ENCODE measurements at places on chromosomes 2 and 18.
A peak's percentile ranks its signal among the peaks of the same experiment; 100 is the strongest.

DNA sequence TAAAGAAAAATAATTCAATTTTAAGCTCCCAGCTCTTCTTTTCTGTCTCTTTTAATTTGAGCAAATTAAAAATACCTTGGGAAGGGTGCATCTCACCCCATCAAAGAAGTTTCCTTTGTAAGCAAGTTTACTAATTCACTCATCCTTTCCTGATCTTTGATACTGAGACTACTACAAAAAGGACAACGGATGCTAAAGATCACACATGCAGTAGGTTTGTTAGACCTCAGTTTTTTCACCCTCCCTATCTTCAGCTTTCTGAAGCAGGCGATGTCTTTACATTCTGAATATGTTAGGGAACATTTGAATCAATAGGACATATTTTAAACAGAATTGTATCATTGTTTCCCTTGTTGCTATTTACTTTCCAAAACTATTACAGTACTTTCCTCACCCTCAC lies 6.0 kb upstream of the HNRNPLL start:
- no peak for DNase-seq

DNA sequence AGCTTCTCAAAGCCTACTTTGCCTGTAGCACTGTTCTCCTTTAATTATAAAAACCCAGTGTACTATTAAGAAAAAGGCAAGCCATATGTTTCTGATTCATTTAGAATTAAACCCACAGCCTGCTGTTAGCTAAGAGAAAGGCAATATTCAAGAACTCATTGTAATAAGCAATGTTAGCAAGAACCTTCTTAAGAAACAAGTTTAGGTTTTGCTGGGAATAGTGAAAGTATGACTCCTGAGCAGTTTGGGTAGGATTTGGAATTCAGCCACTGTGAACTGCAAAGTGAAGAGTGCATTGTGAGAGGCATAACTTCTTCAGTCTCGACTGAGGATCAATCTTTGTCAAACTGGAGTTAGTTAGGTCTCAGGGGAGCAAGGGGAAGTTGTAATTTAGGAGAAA lies 206.5 kb upstream of the NT5C1B start:
- DNase-seq: no peak

DNA sequence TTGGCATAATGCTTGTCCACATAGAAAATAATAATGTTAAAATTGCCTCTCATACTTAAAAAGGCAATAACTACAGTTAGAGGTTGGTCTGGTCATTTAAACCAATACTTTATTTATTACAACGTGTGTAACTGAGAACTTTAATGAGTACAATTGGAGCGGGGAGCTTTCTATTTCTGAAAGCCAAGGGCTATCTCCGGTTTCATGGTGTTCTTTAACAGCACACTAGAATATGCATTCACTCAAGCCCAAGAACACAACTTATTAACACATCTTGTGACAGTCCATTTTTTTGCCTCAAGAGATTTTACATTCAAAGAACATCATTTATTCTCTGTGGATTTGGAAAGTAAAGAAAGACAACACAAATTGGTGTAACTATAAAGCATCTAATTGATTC lies 131.8 kb downstream of the KCNH7 start:
- DNase-seq: no peak

GRCh38 chr2:207792244-207792785 lies 22.6 kb upstream of the FZD5 start:
- no peak for DNase-seq

GRCh38 chr2:8076448-8077342 lies 605.2 kb upstream of the ID2 start:
- no peak for DNase-seq

- DNase-seq: no peak
Observed at GRCh38 chr2:218990612-218991011, 2.6 kb downstream of the CRYBA2 start.

DNA sequence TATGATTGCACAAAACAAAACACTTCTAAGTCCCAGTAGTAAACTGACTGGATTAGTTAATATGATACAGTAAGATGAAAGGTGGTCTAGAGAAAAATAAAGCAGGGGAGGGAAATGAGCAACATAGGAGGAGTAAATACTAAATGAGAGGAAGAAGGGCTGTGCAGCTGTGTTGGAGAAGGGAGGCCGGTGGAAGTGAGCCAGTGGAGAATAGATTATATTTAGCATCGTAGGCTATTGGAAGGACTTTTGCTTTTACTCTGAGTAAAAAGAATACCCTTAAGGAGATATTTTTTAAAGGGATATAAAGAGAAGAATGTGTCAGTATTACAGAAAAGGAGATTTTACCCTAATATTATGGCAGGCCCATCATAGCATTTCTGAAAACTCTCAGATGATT lies 12.7 kb downstream of the WDR75 start:
- no peak for DNase-seq

DNA sequence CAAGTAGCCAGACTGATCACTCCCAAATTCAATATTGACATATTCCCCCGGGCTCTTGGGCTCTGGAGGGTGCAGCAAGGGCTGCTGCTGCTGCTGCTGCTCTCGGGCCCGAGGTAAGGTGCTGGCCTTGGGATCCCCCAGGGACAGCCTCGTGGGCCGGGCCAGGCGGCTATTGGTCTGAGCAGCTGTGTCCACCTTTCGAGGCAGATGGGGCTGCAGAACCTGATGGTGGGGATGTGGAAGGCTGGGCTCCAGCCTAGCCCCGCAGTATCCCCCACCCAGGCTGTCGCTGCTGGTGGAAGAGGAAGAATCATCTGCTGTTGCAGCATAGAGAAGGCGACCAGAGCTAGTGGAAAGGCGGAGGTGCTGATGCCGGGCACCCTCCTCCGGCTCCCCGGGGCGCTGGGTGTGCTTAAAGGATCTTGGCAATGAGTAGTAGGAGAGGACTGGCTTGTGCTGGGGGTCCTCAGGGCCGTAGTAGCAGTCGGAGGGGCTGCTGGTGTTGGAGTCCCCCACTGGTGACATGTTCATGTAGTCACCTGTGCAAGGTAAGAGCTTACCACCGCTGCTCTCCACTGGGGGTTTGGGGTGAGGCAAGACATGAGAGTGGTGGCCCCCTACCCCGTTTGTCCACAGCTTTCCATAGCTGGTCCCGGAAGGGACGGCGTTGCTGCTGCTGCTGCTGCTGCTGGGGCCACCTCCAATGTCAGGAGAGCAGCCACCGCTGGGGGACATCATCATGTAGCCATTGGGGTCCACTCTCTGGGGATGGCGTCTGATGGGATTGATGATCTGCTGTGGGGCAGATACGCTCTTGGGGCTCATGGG lies 3.4 kb downstream of the IRS1 start:
- no peak for DNase-seq

DNA sequence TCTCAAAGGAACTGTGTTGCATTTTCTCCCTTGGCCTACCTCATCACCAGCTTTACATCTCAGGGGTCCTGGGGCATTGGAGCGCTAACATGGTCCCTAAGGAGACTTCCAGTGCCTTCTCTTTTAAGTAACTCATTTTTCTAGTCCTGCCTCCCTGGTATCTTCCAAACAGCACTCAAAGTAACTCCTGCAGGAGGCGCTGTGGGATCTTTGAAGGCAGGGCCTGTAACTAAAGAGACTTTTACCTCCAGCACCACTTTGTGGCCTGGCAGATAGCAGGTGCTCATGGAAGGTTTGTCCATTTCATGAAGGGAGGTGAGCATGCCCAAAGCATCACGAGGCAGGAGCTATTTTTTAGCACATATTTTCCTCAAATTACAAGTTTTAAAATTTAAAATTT lies 411.0 kb upstream of the GYPC start:
- DNase-seq: peak; percentile 61

DNA sequence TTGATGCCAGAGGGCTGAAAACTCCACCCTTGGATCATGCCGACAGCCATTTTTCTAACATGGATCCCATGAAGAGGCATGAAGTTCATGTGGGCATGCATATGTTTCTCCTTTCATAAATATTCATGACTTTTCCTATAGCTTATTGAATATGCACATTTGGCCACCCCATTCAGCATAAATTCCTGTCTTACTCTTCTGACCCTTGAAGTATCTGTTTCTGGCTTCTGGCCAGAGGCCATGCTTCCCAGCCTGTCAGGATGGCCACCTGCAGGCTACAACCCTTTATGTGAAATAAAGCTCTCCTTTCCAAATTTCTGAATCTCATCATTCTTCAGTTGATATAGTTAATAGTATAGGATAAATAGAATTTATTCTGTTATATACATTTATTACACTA lies 19.6 kb upstream of the MSTN start:
- DNase-seq: no peak

- DNase-seq: no peak
Observed at GRCh38 chr2:204339212-204339715, 206.0 kb upstream of the PARD3B start.

DNA sequence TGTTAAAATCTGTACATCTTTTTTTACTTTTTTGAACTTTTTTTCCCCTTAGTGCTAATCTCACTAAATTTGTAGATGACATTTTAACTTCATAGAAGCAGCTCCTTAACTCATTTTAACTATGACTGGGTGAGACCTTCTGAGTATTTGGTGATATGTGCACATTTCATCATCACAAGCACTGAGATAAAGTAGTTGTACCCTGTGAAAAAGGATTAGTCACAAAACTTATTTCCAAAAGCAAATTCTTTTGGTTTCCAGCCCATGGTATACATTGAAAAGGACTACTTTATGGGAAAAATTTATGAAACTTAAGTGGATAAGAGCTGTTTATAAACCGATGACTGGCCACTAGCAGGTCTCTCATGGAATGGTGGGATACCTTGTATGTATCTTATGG lies 581.5 kb downstream of the PLCL1 start:
- DNase-seq: no peak

GRCh38 chr2:110802208-110802932 lies 70.0 kb downstream of the ACOXL start:
- DNase-seq: no peak

DNA sequence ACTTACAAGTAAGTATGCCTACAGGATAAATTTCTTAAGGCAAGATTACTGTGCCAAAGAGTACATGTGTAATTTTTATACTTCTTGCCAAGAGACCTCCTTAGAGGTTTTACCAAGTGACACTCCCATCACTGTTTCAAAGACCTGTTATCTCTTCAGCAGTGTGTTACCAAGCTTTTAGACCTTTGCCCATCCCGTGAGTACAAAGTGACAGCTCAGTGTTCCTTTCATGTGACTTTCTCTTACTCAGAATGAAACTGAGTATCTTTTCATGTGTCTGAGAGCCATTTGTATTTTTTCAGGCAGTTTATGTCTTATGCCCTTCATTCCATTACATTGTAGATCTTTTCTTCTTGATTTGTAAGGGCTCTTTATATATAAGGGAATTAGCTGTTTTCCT lies 287.5 kb upstream of the SALL3 start:
- no peak for DNase-seq

GRCh38 chr2:97645112-97645694 lies 659 bp upstream of the COX5B start:
- no peak for DNase-seq

GRCh38 chr2:173580956-173581355 lies 226.3 kb downstream of the CDCA7 start:
- no peak for DNase-seq

DNA sequence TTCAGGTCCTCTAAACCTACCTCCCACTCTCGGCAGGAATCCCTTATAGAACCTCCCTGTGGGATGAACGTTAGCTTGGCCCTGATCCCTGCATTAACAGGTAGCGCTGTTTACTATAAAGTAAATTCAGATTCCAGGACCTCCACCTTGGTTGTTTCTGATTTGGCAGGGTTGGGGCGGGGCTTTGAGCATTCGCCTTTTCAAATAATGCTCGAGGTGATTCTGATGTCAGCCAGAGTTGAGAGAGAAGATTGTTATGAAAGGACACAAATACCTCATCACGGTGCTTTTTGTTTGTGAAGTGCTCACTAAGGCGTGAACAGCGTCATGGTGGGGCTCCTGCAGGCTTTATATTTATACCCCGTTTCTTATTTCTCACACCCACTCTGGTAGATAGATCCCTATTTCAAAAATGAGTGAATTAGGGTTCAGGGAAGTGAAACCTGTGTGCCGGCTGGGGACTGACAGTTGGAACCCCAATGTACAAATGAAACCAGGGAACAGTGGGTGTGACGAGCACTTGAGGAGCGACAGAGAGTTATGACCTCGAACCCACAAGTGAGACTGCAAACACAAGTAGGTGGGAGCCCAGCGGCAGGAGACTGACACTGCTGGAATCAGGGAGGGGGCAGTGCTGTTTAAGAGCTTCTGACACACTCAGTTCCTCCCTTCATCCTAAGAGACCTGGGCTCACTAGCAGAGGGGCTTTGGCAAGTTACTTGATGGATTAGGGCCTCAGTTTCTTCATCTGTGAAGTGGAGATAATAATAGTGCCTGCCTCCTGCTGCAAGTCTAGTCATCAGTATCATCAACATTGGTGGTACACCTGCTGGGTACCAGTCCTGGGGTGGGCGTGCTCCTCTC lies 14.2 kb upstream of the CXCR4 start:
- DNase-seq: peak; percentile 72

DNA sequence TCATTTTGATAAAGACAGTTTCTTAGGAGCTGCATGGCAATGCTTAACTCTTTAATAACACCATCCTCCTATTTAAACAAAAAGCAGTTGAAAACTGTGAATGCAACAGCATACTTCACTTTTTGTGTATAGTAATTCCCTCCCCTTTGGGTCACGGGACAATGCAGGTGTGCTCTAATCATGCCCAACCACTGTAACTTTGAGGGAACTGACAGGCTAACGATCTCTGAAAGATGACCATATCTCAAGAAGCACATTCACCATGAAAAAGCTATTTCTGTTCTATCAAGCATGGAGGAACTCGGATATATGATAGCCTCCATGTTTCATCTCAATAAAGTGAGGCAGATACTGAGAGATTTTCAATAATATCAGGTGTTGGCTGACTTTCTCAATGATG lies 81.1 kb upstream of the CD226 start:
- DNase-seq: no peak

DNA sequence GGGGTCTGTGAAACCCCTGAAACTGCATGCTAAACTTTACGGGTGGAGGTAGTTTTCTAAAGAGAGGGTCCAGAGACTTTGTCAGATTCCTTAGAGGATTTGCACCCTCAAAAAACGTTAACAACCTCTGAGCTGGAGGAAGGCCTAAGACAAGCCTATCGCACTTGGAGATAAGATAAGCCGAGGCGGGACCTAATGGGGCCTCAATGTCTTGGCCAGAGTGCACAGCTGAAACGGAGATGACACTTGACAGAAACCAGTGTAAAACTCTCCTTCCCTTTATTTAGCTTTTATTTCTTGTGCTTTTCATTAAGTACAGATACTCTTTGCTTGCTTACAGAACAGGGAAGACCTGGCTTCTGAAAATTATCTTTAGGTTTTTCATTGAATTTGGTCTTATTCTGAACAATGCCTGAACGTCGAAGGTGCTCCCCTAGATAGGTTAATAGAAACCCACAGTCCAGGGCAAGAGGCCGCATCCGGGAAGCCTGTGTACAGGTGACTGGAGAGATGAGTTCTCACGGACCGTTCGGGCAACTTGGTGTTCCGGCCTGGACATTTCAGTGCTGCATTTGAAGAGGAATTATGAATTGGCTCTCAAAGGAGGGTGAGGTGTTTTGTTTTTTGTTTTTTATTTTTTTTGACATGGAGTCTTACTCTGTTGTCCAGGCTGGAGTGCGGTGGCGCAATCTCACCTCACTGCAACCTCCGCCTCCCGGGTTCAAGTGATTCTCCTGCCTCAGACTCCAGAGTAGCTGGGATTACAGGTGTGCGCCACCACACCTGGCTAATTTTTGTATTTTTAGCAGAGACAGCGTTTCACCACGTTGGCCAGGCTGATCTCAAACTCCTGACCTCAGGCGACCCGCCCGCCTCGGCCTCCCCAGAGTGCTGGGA lies 49.7 kb downstream of the SH3BP4 start:
- DNase-seq: no peak

Measured in activated naive CD4-positive, alpha-beta T cell treated with anti-CD3 and anti-CD28 coated beads, Interleukin-2, amount 50 U/mL, for 72 hours (primary cell).